Stimulated activated CD4-positive, alpha-beta T cell treated with anti-CD3 and anti-CD28 coated beads, TNF-alpha, amount 100 ng/mL, for 48 hours (primary cell): ENCODE measurements at places on chromosomes 5 and 9.

DNA sequence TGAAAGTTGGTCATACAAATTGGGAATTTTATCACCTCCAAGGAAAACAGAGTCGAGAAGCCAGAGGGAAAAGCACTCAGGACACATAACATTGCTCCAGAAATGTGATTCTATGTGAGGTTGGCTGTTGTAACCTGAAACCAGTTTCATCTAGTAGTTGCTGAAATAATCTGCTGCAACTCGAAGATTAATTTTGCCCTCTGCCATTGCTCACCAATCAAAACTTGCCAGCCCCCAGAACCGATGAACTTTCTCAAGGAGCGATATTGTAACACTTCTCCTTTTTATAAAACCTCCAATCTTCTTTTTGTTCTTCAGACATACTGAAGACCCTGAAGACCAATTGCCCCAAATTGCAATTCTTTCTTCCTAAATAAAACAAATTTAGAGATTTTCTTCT lies 31.1 kb downstream of the C5orf58 start:
- DNase-seq = no peak

DNA sequence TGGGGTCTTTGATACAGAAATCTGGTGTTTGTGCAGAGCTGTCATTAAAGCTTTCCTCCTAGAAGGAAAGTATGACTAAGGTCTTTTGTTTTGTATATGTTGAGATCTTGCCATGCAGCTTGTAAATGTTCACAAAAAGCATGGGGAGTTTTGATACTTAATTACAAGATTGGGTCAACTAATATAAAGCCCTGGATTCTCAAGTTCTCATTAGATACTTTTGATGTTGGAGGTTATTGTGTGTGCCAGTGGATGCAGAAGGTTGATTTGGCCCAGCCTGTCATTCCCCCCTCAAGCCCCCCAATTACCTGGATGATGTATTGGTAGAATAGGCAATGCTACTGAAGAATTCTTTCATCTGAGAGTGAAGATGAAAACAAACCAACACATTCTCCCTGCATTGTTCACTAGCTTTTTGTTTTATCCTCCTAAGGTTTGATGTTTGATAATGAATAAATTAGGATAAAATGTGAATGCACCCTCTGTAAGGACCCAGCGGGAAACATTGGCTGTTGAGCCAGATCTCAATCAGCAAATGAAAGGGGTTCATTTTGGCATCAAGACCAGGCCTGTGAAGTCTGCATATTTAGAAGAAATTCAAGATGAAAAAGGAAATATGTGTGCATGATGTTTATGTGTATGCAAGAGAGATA lies 61.9 kb upstream of the ADAMTS19 start:
- no peak for DNase-seq

DNA sequence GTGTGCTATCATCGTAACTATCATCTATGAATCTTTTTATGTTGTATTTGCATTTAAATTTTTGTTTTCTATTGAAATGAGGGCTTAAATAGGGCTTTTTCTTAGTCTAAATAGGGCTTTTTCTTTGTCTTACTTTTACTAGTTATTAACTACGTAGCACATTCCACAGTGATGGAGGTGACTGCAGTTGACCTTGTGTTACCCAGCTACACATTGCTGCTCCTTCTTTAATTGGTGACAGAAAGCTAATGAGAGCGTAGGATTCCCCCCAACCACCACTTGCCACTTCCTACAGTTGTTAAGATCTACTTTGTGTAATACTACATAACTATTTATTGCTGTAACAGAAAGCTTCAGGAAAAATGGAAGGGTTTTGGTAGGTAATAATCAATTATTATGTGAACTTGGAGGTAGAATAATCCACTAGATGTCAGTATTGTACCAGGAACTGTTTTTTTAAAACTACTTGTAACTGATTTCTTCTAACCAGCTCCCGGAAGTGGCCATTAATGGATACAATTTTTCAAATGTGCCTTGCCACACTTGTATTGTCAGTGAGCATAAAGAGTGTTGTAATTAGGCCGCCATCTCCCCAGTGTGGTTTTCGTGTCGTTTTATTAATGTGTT lies 18.0 kb downstream of the MTRR start:
- DNase-seq = no peak

- no peak for DNase-seq
Observed at GRCh38 chr9:83554278-83554677, 16.1 kb upstream of the FRMD3 start.

- DNase-seq = peak; percentile 37
Observed at GRCh38 chr5:112417931-112418658, 982 bp downstream of the EPB41L4A start.

- DNase-seq = no peak
Observed at GRCh38 chr9:12183321-12183720, 509.9 kb upstream of the TYRP1 start.

- no peak for DNase-seq
Observed at GRCh38 chr9:136229096-136230065, 16.2 kb downstream of the QSOX2 start.

DNA sequence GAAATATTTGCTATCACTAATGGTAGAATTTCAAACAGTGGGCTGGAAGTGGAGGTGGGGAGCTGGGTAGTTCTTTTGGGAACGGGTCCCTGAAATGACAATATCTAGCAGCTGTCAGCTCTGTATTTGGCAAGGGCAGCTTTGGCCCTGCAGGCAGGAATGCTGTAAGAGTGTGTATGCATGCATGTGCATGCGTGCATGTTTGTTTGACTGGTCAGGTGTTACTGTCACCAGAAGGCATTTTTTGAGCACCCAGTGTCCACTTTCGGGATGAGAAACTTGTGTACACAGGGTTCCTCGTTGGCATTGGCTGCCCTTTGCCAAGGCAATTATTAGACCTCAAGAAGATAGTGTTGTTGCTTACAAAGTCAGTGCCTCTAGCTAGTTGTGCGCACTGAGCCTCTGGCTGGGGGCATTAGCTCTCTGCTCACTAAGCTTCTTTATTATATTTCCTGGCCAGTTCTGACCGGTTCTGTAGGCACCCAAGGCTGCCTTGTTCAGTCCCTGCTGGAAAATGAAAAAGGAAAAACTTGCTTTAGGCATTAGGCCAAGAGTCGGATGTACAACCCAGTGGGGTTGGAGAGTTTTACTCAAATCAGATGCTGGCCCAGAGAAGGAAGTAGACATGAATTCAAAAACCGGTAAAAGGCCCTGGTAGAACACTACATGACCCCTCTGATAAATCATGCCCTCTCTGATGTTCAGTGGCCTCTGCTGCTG lies 2.0 kb downstream of the CYFIP2 start:
- no peak for DNase-seq

- DNase-seq = no peak
Observed at GRCh38 chr9:133814586-133815208, 76.5 kb upstream of the SARDH start.
